ENCODE measurements at places on chromosomes 7 and 10.

DNA sequence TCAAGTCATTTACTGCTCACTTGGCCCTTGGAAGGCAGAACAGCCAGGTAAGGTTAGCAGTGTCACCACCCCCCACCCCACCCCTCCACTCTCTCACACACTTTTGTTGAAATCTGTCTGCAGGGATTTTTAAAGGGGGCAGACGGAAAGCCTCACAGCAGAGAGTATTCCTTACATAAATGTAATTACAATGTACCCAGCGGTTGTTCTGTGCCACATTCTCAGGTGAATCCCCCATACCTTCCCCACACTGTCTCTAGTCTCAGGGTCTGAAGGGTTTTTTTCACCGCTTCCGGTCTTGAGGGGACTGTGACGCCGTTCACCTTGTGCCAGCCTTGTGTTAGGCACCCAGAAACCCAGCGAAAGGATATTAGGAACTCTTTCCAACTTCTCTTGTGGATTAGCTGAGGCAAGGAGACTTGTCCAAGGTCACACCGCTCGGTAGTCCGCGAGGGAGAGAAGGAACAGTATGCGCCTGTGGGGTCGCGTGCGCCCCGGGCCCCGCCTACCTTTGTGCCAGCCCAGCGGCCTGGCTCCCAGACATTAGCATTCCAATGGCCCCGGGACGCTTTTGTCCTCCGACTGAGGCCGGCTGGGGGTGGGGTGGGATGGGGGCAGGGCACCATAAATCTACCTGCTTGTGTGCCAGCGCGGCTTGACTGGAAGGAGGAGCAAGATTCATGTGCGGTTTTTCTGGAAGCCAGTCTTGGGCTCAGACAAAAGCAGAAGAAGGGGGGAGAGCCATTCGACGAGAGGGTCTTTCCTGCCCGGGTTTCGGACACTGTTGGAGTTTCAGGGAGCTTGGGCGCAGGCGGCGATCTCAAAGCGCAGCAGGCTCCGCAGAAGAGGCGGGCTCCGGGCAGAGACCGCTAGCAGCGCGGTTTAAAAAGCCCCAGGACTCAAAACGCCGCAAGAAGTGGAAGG is 4.5 kb downstream of the NEUROG3 start:
- DNase-seq, result no peak

DNA sequence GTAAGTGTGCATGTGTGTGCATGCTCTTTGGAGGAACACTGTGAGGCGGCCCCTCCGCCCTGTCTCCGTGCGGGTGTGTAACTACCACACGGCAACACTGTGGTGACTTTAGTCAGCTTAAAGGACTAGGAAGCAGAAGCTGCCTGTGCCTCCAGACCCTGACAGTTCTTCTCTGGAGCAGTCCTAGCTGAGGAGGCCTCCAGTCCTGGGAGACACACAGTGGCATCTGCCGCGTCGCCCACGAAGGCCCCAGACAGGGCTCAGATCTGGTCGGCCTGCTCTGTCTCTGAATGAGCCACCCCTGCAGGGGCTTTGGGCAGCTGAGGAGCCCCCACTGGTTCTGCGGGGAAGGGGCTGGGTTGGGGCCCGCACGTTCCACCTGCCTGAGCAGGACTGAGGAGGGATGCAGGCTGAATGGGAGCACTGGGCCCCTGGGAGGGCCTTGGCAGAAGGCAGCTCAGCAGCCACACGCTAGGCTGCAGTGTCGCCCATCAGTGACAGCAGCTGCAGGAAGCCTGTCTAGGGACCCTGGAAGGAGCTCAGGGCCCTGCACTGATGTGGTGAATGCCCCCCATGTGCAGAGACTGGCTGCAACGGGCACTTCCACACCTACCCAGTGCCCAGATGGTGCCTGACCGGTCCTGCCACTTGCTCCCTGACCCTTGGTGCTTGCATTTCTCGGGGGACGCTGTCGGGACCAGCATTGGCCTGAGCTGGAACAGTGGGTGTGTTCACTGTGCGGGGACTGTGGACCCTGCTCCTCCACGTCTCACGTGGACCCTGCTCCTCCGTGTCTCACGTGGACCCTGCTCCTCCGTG is 27.3 kb upstream of the KNDC1 start:
- no peak for DNase-seq

DNA sequence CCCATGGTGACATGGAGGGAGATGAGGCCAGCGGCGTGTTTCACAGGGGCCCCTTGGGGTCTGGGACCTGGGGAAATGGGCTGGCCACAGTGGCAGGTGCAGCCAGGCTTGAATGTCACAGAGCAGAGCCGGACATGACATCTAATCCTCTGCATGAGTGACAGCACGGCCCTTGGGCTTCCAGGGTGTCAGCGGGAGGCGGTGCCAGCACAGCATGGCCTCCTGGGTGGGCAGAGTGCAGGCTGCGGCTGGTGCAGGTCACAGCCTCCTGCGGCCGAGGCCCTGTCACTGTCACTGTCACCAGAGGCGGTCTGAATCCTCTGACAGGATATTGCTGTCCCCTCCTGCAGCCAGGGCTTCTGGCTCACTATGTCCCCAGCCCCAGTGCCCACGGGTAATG is 18.2 kb downstream of the BHLHA15 start:
- no peak for DNase-seq

- DNase-seq, result no peak
Measured at GRCh38 chr7:74467876-74468275, 14.2 kb downstream of the GTF2IRD1 start.

DNA sequence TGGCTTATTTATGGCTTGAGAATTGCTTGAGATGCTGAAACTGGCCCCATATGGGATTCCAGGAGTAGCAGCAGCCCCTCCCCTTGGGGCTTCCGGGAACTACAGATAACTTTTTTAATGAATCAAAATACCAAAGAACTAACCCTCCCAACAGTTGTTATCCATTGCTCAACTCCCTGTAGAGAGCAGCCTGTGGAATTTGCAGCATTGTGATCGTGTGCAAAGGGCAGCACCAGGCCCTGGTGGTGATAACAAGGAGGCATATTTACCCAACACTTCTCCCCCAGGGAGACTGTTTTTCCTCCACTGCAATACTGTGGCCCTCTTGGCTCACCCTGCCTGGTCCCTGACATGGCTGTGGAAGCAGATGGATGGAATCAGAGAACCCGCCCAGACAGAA is 196.2 kb downstream of the PLXNA4 start:
- no peak for DNase-seq

GRCh38 chr10:128472196-128472595 is 346.0 kb upstream of the MKI67 start:
- no peak for DNase-seq

DNA sequence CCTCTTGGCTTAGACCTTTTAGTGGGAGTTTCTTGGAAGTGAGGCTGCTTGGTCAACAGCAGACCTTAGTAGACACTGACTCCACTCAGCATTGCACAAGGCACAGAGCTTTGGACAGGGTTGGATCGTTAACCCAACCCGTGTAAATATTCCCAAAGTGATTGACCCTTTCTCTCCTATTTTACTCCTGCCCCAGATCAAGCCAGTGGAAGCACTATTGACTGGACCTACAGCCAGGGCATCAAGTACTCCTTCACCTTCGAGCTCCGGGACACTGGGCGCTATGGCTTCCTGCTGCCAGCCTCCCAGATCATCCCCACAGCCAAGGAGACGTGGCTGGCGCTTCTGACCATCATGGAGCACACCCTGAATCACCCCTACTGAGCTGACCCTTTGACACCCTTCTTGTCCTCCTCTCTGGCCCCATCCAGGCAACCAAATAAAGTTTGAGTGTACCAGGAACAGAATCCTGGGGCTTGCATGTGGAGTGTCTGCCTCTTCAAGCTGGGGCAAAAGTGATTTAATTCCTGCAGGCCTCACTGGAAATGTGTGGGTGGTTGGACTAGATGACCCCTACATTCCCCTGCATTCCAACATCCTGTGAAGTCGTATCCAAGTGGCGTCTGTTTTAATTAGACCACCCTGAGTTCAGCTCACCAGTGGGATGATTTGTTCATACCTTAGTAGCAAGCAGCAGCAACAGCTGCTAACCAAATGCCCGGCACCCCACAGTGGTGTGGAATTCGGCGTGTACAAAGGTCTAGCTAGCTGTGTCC is 7.5 kb downstream of the CPA1 start:
- DNase-seq, result no peak

GRCh38 chr10:102185811-102186527 is 33.8 kb downstream of the NOLC1 start:
- no peak for DNase-seq

DNA sequence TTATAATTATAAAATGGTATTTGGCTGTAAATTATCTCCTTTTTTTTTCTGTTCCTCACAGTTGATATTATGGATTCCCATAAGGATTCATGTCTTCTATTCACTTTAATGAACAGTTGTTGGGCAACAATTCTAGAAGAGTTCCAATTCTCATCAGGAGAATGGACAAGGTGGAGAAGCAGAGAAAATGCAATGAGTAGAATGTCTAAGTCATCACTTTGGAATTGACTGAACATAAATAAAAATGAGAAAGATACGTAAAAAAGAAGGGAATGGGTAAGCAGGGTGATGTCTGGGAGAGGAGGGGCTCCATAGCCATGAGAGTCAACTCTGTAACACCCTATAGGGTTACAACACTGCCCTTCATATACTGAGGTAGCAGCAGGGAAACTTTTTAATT is 1.8 kb upstream of the CAV2 start:
- DNase-seq, result no peak

DNA sequence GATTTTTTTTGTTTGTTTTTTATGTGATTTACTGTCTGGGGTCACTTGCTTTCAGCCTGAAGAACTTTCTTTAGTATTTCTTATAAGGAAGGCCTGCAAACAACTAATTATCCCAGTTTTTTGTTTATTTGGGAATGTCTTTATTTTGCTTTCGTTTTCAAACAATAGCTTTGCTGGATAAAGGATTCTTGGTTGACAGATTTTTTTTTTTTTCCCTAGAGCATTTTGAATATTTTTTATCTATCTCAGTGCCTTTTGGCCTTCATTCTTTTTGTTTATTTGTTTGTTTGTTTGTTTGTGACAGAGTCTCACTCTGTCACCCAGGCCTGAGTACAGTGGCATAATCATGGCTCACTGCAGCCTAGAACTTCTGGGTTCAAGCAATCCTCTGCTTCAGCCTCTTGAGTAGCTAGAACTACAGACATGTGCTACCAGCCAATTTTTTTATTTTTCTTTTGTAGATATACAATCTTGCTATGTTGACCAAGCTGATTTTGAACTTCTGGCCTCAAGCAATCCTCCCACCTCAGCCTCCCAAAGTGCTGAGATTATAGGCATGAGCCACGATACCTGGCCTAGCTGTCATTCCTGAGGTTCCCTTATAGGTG is 46.3 kb upstream of the FZD9 start:
- no peak for DNase-seq

- no peak for DNase-seq
Measured at GRCh38 chr10:127570036-127570435, 20.9 kb downstream of the NPS start.

DNA sequence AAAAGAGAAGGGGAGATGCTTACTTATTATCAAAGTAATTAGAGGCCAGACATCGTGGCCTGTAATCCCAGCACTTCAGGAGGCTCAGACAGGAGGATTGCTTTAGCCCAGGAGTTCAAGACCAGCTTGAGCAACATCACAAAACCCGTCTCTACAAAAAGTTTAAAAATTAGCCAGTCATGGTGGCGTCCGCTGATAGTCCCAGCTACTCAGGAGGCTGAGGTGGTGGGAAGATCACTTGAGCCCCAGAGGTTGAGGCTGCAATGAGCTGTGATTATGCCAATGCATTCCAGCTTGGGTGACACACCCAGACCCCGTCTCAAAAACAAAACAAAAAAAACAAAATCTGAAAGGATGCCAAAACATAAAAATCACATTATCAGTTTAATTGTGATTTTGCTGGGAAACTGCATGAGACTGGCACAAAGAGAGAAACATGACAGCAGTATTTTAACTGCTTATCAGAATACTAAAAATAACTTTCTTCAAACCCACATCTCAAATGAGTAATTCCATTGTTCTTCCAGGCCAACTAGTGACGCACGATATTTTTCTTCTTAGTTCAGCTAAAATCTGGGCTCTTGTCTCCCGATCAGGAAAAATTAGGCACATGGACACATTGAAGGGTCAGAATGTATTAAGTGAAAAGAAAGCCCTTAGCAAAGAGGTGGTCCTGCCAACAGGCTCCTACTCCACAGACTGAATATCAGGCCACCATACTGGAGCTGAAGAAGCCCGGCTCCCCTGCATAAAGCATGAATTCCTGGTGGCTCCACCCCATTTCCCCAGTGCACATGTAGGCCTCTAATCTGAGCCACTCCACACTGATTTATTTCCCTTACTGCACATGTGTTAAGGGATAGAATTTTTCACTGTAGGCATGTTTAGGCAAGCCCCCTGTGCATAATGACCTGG is 9.6 kb upstream of the CCM2 start:
- no peak for DNase-seq

GRCh38 chr7:158366346-158366745 is 221.3 kb downstream of the PTPRN2 start:
- DNase-seq, result no peak

- DNase-seq, result no peak
Measured at GRCh38 chr7:157662981-157663716, 326.3 kb downstream of the DNAJB6 start.

DNA sequence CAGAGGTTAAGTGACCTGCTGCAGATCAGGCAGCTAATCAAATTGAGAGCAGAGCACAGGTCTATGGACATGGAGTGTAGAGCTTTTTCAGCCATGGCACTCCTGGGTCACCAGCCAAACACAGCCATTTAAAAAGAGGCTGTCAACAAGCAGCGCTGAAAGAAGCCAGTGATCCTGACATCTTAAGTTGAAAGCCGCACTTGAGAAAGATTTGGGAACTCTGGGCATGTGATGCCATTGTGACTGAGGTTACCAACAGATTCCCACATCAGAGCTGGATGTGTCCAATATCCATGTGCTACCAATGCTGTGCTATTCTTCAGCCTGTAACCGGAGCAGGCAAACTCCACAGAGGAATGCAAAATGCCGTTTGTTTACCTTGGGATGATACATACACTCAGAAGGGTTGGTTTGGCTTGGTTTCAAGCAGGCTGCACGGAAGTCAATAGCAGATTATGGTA is 56.2 kb upstream of the ABLIM1 start:
- no peak for DNase-seq

DNA sequence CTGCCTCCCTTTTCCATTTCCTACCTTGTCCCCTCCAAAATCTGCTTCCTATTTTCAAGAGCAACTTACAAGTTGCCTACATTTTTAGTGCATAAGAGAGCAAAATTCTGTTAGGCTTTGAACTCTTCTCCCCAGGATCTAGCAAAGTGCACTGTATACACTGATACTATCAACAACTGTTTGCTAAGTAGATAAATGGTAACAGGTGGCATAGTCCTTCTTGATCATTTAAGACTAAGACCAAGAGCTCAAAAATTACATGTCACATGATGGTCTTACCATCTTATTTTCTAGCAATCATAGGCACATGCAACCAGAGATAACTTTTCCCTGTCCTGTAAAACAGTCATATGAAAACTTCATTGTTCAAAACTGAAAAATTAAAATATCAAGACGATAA is 16.2 kb downstream of the FAM3C start:
- no peak for DNase-seq

All from stimulated activated CD8-positive, alpha-beta memory T cell treated with anti-CD3 and anti-CD28 coated beads, Interleukin-2, amount 100 ng/mL, for 48 hours (primary cell).